ENCODE measurements at places on chromosomes 2 and 18.

- DNase-seq: no peak
Observed at GRCh38 chr2:200944467-200945394, 18.7 kb downstream of the ORC2 start.

DNA sequence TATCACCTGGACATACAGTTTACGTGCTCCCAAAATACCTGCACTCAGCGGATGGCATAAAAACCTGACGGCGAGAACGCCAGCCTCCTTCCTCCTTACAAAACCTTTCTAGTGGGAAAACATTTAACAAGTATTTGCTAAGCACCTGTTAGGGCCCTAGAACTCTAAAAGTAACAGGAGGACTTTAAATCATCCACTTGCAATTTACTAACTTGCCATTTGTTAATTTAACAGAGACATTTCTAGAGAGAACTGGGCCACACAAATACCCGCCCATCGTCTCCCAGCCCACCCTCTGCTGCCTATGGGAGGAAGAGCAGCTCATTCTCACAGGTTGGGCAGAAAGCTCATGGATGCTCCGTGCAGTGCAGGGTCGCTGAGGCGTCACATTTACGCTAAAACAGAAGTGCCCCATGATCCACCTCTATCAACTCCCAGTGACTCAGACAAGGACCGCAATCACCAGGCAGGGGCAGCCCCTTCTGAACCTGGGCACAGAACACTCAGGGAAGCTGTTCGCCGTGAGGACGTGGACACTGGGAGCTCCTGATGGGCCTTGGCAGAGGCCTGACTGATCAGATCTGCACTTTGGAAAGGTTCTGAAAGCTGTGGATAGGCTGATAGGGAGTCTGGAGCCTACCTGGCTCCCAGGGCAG lies 106.9 kb downstream of the HDAC4 start:
- DNase-seq: no peak

- no peak for DNase-seq
Observed at GRCh38 chr2:65142515-65142914, 12.6 kb upstream of the RAB1A start.

DNA sequence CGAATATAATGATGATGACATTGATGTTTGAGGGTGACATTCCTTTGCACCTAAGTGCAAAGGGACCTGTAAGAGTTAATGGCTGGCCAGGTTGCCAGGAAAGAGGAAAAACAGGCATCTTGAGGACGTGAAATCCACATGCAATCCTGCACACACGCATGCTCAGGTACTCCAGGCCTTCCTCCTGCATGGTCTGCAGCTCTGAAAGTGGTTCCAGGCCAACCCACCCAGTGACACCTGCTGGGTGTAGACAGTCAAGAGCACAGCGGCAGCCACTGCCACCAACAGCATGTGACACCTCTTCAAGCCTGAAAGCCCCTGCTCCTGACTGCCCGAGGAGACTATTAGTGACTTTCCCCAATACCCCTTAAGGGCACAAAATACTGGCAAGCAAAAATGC lies 101.6 kb downstream of the PIEZO2 start:
- no peak for DNase-seq

- DNase-seq: no peak
Observed at GRCh38 chr2:149544692-149545091, 42.9 kb downstream of the MMADHC start.

DNA sequence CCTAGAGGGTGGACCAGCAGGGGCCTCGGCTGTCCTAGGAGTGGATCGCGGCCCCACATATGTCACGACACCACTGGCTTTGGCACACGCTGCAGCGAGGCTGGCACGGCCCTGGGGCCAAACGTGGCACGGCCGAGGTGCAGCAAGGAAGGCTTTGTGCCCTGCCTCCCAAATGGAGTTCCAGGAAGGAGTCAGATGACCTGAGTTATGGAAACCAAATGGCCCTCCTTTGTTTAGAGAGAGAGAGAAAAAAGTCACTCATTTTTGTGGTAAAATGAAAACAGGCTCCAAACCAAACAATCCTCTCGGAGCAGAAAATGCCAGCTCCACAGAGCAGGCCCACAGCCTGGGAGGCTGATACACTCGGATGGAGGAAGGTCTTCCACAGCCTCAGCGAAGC lies 105.6 kb downstream of the ANTXR1 start:
- no peak for DNase-seq

- DNase-seq: no peak
Observed at GRCh38 chr2:174570318-174570958, 27.2 kb downstream of the WIPF1 start.

GRCh38 chr2:203401-203800 lies 60.4 kb downstream of the SH3YL1 start:
- no peak for DNase-seq

GRCh38 chr2:109084341-109084740 lies 44.7 kb upstream of the SH3RF3 start:
- DNase-seq: no peak

- DNase-seq: no peak
Observed at GRCh38 chr18:58156516-58156915, 112.5 kb downstream of the NEDD4L start.

- no peak for DNase-seq
Observed at GRCh38 chr2:23311186-23311585, 73.8 kb upstream of the KLHL29 start.

GRCh38 chr2:97935719-97936161 lies 60.0 kb downstream of the TMEM131 start:
- no peak for DNase-seq

DNA sequence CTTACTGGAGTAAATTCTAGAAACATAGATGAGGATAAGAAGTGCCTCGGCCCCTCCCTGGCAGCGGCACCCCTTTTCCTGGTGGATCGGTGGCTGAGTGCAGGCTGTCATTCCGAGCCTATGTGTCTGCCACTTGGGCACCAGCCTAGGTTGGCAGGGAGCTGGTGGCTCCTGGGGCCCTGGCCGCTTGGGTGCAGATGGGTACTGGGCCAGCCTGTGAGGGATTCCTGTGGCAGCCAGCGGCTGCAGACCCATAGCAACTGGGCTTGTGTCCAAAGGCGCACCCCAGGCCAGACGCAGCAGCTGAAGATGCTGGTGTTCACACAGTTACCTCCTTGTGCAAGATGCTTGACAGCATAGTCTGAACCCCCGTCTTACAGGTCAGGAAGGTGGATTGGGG lies 2.8 kb downstream of the SNORC start:
- no peak for DNase-seq

- no peak for DNase-seq
Observed at GRCh38 chr18:34965108-34965507, 76.1 kb upstream of the MAPRE2 start.

GRCh38 chr2:191710411-191710900 lies 32.5 kb downstream of the NABP1 start:
- no peak for DNase-seq

DNA sequence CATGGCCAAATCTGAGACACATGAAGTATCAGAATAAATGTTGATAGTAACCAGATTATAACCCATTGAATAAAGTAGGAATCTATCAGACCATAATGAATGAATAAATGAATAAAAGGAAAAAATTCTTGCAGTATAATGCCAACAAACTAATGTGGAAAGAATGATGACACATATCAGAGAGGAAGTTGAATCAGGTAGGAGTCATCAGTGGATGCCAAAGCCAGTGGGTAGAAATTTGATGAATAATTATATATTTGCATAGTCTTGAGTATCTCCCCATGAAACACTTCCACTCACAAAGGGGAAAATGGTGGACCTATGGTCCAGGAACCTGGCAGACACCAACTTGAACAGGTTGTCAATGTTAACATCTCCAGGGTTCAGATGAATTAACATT lies 68.6 kb downstream of the GALNT3 start:
- DNase-seq: no peak
